Stimulated activated CD4-positive, alpha-beta T cell treated with anti-CD3 and anti-CD28 coated beads, TNF-alpha, amount 100 ng/mL, for 4 hours (primary cell): ENCODE measurements at places on chromosomes 12 and 14.

GRCh38 chr14:81453166-81453766 lies 53.1 kb upstream of the STON2 start:
- DNase-seq, result peak; percentile 17

- DNase-seq, result no peak
These were observed 16.6 kb upstream of the TRAF3 start for GRCh38 chr14:102760496-102761193.

DNA sequence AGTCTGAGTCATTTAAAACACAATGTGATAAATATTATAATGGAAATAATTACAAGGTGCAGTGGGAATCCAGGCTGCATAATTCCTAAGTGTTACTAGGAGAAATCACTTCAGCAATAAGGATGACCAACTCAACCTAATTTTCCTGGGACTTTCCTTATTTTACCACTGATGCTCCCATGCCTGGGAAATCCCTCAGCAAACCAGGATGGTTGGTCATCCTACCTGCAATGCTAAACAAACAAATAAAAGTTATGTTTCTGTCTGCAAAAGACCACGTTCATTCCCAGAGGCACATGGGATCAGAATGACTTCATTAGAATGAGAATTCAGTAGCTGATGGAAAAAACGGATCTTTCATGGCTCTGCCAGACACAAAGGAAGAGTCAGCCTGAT lies 130.8 kb upstream of the RAP1B start:
- DNase-seq, result no peak

DNA sequence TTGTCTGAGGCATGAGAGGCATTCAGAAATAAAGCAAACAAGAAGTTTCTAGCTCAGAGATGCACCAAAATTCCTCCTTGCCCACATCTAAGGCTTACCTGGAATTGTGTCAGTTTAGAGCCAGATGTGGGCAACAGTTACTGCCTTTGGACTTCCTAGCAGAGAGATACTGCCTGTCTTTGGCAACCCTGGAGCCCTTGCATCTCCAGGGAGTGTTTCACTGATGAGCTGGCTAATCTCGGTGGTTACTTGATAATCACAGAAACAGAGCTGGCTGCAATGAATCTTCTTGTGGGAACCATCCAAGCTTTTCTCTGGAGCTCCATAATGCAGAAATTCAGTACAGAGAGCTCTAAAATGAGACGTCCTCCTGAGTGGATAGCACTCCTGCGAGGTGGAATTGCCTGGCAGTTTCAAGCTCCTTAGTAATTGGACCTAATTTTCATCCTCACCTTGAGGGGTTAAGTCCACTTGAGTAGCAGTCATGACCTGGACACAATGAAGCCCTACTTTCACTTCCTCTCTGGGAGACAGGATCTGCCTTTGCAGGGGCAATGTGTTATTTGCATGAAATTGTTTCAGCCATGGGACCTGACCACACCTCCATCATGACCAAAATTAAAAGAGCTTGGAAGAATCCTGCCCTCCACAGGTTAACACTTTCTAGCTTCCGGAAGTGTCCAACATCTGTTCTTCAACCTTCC lies 108.8 kb upstream of the ARHGAP5 start:
- DNase-seq, result no peak

- DNase-seq, result no peak
These were observed 15.2 kb downstream of the DAD1 start for GRCh38 chr14:22573804-22574203.

DNA sequence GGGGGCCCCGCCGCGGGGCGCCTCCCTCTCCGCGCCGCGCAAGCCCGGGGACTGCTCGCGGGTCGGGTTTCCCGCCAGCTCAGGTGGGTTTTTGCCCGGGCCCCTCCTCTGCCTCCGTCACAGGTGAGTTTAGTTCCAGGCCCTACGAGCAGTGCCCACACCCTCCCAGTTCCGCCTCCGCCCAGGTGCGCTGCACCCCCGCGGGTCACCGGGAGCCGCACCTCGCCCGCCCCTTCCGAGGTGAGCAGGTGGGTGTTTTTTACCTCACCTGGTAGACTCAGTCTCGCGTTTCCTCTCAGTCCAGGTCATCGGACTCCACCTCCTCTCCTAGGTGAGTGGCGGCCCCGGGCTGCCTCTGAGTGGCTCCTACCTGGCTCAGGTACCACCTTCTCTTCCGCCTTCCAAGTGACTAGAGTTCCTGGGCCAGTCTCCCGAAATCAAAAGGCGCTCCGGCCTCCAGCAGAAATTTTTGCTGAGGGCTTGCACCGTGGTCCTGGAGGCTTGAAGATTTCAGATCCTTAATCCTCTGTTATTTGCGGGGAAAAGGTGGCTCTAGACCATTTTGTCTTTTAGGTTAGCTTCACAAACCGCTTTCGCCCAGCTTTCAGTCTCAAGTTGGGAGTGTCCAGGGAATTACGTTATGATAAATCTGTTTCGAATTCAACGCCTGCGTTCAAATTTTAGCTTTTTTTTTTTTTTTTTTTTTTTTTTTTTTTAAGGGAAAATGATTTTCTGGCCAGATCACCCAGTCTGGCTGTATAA lies at the start of gene TMEM30B:
TMEM30B (minus strand) TSS at position 153 of the 762 bp plus-strand sequence. CDS start 191 bp downstream, outside the sequence.
- peak; percentile 27 for DNase-seq

DNA sequence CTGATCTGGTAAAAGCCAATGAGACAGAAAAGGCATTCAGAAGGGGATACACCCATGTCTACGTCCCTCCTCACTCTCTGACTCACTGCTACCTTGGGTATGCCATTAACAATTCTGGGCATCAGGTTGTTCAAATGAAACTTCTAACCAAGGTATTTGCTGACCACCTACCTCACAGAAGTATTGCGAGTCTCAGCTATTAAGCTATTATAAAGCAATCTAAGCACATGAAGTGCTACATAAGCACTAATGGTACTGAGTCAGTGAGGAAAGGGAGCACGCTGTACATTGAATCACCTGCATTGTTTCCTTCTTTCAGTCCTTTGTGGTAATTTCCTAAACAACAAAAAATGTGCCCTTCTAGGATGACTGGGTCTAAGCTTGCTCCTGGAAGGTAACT lies 62.8 kb upstream of the CCDC91 start:
- no peak for DNase-seq

DNA sequence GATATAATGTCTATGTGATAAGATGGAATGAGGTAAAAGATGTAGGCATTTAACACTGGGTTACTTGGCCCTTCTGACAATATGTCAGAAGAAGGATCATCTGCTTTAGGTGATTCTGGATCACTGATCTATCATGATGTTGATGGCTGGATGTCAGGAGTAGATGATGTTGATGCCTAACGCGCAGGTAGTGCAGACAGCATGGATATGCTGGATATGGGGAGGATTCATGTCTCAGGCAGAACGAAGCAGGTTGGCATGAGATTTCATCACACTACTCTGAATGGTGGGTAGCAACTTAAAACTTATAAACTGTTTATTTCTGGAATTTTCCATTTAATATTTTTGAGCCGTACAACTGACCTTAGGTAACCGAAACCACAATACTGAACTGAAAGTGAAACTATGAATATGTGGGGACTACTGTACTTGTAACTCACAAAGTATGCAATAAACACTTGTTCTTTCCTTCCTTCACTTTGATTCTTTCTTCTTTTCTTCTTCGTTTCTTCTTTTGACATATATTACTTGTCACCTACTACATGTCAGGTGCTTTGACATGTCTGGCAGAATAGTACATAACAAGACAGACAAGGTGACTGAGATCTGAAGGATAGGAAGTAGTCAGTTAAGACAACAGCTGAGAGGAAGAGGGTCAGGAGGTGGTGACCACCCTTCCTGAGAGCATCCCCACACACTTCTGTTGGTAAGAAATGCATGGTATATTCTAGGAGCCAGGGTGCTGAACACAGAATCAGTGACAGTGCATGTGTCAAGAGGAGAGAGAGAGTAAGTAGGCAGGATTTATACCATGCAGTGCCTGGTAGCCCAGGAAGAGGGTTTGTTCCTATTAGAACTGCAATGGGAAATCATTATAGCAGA lies 238.8 kb downstream of the PPFIA2 start:
- no peak for DNase-seq

- no peak for DNase-seq
These were observed 189.7 kb upstream of the CDKN3 start for GRCh38 chr14:54207075-54207474.

DNA sequence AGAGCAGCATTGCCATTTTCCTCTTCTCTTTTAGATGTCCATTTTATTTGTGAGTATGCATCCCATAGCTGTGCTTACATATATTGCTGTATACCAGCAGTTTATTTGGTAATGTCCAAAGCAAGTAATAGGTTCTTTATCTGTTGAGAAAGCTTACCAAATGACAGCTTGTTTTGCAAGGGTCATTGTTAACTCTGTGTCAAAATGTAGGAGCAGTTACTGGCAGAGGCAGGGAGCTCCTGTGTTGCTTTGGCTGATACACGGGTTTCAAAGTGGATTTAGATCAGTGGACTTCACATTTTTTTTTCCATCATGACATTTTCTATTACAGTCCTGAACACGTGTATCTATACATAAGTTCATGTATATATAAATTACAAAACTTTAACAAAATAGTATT lies 38.1 kb upstream of the LRTM2 start:
- no peak for DNase-seq

DNA sequence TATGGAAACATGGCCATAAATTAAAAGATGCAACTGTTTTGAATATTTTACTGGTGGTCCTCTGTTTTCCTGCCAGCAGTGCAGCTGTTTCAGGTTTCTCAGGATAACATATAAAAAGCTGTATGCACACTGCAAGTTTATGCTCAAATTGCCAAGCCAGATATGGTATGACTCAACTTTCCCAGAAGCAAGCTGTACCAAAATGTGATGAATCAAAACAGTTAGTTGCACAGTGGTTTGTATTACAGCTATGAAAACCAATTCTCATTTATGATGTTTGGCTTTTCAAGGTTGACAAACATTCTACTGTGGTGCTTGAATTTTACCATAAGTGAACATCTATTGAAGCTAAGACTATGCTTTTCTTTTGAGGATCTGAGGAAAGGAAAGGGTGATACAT lies 15.5 kb downstream of the TRMT5 start:
- DNase-seq, result no peak

DNA sequence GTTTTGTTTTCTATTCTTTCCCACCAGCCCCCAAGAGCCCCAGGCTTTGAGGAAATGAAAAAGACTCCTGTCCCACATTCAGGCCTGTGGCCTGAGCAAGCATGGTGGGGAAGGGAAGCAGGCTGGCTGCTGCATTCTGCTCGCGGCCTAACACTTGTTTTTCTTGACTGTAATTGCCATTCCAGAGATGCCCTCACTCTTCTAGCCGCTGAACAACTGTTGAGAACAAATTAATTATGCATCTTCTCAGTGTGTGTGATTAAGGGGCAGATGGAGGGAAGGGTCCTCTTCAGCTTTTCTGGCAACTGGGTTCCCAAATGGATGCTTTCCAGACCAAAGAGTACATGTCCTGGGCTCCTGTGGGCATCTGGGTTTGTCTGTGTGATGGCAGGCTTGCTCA lies 43.3 kb downstream of the ADCK1 start:
- no peak for DNase-seq

- no peak for DNase-seq
These were observed 462.2 kb downstream of the LRIG3 start for GRCh38 chr12:58458102-58458501.

DNA sequence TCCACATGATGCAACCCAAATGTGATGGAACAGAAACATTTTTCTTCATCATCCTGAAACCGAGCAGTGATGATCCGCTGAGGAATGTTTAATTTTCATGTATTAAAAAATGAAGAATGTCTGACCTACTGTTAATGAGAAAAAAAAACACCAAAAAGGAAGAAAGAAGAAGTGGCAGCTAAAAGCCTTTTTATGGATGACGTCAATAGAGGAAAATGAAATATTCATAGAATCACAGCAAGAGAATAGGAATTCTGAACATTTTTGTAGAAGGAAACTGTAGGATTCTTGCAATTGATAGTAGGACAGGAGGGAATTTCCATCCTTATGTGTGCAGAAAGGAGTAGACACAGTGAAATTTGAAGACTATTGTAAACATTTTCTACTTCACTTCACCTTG lies 112.9 kb downstream of the PRKCH start:
- DNase-seq, result no peak

GRCh38 chr12:3272958-3273357 lies 195.8 kb downstream of the TSPAN9 start:
- DNase-seq, result no peak

GRCh38 chr12:53234271-53234914 lies 2.4 kb upstream of the RARG start:
- DNase-seq, result no peak

DNA sequence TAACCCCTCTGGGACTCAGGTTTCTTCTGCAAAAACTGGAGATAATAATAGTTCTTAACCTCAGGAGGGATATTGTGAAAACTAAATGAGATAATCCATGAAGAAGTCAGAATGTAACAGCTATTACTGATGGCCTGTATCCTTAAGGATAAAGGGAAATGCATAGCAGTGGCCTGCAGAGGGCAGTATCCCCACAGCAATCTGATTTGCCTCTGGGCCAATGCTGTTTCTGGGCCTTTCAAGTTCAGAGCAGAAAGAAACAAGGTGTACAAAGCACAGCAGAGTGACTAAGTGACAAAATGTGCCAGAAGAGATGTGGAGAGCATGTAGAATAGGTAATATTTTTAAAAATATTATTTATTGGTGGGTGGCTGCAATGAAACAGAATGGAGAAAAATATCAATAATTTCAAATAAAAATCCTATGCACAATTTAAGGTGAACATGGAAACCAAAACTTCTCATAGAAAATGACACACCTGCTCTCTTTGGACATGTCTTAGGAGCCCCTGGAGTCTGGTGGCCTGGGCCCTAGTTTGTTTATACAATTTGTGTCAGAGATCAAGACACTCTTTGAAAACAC lies 90.3 kb downstream of the C12orf75 start:
- peak; percentile 31 for DNase-seq
